ENCODE measurements at places on chromosomes 12 and 14.

- DNase-seq, result no peak
These were observed 266.6 kb downstream of the KIF21A start for GRCh38 chr12:39176356-39176755.

GRCh38 chr14:25042362-25043299 is 7.3 kb downstream of the STXBP6 start:
- DNase-seq, result no peak

GRCh38 chr12:94957006-94957405 is 46.5 kb downstream of the NDUFA12 start:
- DNase-seq, result no peak

DNA sequence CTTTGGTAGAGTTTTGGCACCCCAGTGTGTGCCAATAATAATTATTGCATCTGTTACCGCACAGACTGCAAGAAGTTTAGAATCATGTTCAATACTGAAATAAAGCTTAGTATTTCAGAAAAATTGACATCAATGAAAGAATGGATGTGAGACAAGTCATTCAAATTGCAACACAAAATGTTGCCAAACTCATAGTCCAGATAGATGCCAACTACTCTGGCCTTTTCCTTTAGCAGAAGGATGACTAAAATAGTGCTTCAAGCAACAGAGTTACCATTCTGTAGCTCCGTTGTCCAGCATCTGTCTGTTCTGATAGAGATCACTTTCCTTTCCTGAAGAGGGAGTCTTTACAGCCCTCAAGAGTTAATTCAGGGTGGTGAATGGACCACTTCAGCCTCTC is 77.5 kb downstream of the LIN7A start:
- DNase-seq, result no peak

GRCh38 chr14:89270439-89271227 is 146.4 kb downstream of the FOXN3 start:
- no peak for DNase-seq

GRCh38 chr12:32574585-32574984 is 104.5 kb upstream of the DNM1L start:
- DNase-seq, result no peak

GRCh38 chr12:98213556-98213955 is 301.8 kb upstream of the TMPO start:
- DNase-seq, result no peak

- no peak for DNase-seq
These were observed 280.8 kb downstream of the ZFP36L1 start for GRCh38 chr14:68512088-68512487.

DNA sequence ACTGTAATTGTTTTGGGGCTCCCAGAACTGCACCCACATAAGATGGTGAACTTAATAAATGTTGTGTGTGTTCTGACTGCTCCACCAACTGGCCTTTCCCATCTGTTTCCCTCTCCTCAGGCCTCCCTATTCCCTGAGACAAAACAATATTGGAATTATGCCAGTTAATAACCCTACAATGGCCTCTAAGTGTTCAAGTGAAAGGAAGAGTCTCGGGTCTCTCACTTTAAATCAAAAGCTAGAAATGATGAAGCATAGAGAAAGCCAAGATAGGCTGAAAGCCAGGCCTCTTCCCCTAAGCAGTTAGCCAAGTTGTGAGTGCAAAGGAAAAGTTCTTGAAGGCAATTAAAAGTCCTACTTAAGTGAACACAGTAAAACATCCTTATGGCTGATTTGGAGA is 13.4 kb downstream of the ACOT6 start:
- no peak for DNase-seq

DNA sequence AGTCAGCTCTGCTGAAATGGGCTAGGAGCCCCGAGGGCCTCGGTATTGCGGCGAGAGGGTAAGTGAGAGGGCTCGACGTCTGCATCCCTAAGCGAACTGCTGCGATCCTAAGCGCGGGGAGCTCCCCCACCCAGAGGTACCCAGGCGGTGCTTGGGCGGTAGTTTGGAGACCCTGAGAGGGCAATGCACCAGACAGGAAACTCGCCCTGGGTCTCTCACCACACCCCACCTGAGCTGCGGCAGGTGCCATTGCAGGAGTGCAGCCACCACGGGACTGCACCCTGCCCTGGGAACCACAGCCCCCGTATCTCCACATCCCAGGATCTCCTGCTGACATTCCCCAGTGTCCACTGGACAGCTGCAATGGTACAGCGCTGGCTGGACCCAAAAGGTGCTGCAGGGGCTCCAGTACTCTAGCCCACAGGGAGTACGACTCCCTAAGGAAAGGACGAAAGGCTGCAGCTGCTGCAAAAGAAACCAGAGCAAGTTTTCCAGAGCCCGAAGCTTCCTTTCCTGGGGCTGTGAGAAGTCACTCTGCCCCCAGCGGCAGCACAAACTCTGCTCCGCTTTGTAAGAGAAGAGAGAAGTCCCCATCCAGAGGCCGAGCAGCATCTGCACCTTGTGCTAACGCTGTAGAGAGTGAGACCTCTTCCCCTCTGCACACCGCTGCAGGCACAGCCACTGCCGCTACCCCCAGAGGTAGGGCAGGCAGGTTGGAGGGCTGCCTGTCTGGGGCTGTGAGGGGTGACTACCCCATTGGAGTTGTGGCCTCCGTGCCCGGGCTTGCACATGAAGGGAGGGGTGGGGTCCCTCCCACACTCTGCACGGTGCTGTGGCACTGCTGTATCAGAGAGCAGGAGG is 31.1 kb upstream of the MON2 start:
- peak; percentile 20 for DNase-seq

GRCh38 chr14:69460093-69460701 is 24.3 kb upstream of the PLEKHD1 start:
- no peak for DNase-seq

GRCh38 chr12:46219877-46220655 is 48.8 kb downstream of the SLC38A1 start:
- DNase-seq, result peak; percentile 24

DNA sequence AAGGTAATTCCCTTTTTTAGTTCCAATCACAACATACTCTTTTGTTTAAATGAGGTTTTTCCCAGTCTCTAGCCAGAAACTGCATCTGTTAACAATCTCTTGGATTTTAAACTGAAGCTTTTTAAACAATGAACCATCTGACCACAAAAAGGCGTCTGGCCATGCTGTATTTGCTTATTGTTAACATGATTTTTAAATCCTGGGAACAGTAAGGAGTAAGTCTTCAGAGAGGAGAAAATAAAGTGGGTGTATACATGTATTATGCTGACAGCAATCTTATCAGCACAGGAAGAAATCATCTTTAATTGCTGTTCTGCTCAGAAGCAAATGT is 106.2 kb downstream of the DAAM1 start:
- no peak for DNase-seq

- DNase-seq, result no peak
These were observed 1044.9 kb upstream of the FLRT2 start for GRCh38 chr14:84485036-84485435.

GRCh38 chr12:106249411-106250135 is 1.8 kb upstream of the CKAP4 start:
- DNase-seq, result no peak

- DNase-seq, result no peak
These were observed 15.8 kb upstream of the RASSF8 start for GRCh38 chr12:25942709-25943108.

GRCh38 chr12:32644431-32644830 is 34.7 kb upstream of the DNM1L start:
- no peak for DNase-seq

DNA sequence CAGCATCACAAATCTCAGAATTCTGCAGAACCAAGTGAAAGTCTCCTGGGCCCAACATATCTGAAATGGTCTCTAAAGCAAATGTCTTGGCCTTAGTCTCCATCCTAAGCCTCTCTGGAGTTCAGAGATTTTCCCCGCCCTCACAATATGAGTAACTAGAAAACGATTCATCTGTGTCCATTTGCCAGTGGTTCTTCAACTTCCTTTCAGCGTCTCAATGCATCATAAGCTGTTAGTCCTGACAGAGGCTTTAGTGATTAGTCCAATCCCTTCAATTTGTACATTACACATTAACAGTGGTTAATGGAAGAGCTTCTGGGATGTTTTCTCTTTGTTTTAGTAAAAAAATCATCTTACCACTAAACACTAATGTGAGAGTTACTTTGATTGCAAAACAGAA is 17.4 kb downstream of the NPC2 start:
- DNase-seq, result no peak

GRCh38 chr14:65658202-65658601 is 245.7 kb downstream of the FUT8 start:
- DNase-seq, result no peak

GRCh38 chr12:64836856-64837255 is 12.4 kb downstream of the TBC1D30 start:
- DNase-seq, result no peak

GRCh38 chr12:6696690-6697583 is 3.7 kb downstream of the PIANP start:
- DNase-seq, result no peak

GRCh38 chr14:71508901-71509300 is 423.3 kb upstream of the RGS6 start:
- DNase-seq, result no peak

GRCh38 chr12:117572755-117573154 is 211.3 kb upstream of the NOS1 start:
- DNase-seq, result no peak

GRCh38 chr14:99734406-99735051 is 50.4 kb downstream of the CYP46A1 start:
- DNase-seq, result no peak

DNA sequence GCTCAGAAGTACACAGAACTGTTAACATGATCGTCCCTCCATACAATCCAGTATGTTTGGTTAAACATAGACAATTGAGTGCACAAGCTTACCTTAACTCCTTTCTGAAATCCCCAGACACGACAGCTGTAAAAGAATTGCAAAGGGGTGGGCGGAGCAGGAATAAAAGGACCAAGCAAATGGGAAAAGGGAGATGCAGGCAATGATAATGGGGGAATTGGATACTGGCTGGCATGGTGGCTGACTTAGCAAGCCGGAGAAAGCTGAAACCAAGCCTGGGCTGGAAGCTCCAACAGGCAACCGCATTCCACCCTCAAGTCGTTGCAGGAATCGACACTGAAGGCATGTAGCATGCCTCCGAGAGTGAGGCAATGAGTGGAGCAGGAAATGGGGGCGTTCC is 96.8 kb upstream of the TMEM132C start:
- no peak for DNase-seq

DNA sequence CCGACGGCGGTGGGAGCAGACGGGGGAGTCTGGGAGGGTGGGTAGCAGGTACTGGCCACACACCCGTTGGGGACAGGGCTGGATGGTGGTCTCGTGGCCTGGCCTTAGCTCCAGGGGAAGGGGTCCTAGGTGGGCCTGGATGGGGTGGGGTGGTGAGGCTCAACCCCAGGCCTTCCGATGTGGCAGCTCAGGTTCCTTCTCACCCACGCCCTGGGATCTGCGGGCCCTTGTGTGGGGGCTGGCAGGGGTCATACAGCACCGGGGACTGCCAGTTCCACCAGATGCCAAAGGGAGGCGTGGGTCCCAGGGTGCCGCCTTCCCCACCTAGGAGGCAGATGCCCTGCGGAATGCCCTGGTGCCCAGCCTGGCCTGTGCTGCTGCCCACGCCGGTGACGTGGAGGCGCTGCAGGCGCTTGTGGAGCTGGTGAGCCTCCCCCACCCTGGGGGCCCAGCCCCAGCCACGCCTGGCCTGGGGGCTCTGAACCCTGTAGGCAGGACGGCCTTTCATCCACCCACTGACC is 21.0 kb downstream of the ASPG start:
- DNase-seq, result no peak

GRCh38 chr14:24063263-24063836 is 8.0 kb upstream of the CPNE6 start:
- no peak for DNase-seq

DNA sequence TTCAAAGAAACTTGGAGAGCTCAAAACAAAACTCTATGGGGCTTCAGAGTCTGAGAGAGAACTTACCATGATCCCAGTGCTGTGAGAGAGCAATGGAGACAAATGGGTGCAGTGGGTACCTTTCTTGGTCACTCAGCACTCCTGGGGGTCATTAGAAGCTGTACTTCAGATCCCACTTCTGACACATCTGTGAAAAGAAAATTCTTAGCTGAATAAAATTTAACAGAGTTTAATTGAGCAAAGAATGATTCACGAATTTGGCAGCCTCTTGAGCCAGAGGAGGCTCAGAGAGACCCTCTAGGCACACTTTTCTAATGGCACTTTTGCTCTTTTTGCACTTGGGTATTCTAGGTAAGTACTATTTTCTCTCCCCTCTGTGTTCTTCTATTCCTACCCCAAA is 96.8 kb upstream of the SYT10 start:
- DNase-seq, result no peak

DNA sequence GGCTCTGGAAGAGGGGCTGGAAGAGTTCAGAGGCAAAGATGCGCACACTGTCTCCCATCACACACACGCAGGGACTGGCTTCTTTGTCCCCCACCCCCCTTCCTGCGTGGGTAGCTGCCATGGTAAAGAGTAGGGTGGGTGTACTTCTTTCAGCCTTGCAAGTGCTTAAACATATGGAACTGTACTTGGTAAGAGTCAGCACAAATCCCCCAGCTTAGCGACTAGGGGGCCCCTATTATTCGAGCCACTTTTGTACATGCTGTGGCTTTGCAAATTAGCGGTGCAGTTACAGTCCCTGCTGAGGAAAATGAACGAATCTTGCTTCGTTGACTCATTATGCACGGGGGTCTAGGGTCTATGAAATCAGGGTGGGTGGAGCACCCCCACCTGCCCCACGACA is 123.8 kb downstream of the AACS start:
- no peak for DNase-seq

DNA sequence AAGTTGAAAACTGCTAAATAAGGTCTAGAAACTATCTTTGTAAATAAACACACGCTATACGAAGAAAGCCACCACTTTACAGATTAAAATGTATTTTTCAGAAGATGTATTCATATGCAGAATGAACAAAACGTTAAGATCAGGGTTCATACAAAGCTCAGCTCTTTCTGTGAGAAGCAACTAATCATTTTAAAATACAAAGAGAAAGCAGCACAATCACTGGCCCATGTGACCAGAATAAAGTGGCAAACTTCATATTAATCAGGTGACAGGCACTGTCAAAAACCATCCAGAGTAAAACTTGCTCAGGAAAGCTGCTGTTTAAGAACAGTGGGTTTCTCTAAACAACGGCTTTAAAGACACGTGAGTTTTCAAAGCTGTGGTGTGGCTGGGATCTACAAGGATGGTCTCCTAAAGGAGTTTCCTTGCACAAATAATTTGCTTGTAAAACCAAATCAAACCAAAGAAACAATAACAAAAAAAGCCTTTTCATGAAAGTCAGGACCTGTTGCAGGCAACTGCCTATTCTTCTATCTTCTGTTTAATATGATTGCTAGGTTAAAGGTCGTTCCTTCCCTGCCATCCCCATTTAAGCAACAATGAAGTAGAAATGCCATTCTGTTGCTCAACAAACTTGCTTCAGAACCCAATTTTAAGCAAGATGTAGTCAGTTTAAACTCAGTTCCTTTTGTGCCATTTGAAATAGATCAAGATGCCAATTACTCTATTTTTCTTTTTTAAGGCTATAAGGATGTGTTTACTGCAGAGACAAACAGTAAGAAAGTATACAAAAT is 22.3 kb downstream of the SEL1L start:
- DNase-seq, result no peak

DNA sequence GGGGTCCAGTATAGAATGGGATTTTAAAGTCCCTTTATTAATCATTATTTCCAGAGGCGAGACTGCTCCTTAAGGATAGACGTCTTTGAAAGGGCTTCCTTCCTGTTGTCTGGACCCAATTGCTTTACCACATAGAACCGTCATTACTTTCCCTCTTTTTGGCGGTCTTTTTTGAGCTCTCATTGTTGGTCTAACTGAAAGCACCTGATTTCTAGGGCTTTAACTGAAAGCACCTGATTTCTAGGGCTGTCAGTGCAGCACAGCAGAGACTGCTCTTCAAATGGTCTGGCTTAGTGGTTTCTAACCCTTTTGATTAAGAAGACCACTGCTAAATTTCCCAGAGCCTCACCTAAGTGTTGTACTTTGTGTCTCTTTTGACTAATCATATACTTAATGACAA is 95.8 kb downstream of the PRKCH start:
- DNase-seq, result no peak

All from activated naive CD4-positive, alpha-beta T cell (primary cell).